ENCODE measurements at places on chromosomes 12 and 14.

DNA sequence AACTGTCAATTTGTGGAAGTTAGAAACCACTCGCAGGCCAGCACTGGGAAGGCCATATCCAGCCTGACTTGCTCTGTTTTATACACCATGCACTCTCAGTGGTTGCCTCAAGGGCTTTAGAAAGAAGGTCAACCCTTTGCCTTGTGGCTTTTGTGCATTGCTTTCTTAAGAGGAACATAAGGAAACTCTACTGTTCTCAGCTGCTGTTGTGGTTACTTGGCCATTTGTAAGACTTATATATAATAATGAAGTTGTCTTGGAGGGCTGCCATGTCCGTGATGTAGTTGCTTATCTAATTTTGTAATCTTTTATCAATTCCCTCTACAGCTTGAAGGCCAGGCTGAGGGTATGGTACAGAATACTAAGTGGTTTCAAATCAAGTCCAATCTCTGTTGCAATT, 637.8 kb downstream of the DIO2 start:
- no peak for DNase-seq

GRCh38 chr12:86713121-86713520, 456.9 kb upstream of the MGAT4C start:
- DNase-seq, result no peak

GRCh38 chr14:50943261-50943942, 881 bp downstream of the PYGL start:
- peak; percentile 70 for DNase-seq

- DNase-seq, result no peak
These were observed 55.7 kb downstream of the ERC1 start for GRCh38 chr12:1046727-1047126.

GRCh38 chr12:45907955-45908354, 82.4 kb downstream of the SCAF11 start:
- DNase-seq, result no peak

DNA sequence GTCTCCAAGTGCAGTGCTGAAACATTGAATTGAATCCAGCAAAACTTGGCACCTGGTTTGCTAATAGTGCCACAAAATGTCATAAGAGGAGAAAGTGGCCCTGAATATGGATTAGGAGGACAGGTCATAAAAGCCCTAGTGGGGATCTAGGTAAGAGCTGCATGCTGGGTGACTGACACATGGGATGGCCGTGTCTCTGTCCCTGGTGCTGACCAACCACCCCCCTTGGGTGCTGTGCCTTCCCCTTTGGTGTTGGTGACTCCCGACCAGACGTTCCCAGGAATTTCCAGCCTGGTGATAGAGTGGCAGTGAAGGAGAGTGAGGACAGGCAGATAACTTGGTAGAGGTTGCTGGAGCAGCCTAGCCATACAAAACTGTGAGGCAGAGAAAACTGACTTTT, 142.8 kb downstream of the VRK1 start:
- peak; percentile 31 for DNase-seq

GRCh38 chr14:74290415-74290814, 12.3 kb downstream of the ABCD4 start:
- peak; percentile 20 for DNase-seq

- DNase-seq, result no peak
These were observed 636.3 kb downstream of the DIO2 start for GRCh38 chr14:79575032-79575431.

- DNase-seq, result peak; percentile 69
These were observed 1264.0 kb downstream of the TMEM121 start for GRCh38 chr14:106790189-106791036.

- DNase-seq, result no peak
These were observed 93.9 kb upstream of the ZDHHC17 start for GRCh38 chr12:76669981-76670380.

DNA sequence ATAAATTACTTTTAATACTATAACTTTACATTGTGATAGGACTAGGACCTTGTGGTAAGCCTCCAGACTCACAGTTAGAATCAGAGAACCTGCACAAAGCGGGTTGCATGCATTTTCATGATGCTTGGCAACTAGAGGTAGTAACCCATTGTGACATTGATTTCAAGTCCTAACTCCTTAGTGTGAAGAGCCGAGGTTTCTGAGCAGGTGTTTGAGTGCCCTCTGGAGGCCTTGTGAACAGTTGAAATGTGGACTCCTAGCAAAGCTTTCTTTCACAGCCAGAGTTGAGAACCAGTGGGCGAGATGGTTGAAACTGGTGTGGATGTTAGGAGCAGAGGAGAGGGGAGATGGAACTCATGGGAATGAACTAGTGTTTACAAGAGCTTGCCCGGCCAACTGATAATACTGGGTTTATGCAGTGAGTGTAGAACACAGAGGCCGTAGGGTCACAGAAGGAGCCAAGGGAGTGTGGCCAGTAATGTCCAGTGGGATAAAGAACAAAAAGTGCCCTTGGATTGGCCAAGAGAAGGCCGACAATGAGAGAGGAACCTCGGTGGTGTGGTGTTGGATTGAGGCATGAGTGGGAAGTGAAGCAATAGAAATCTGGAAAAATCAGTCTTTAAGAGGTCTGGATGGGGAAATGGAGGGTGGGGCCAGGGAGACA, 10.9 kb downstream of the ZNF664 start:
- peak; percentile 75 for DNase-seq

- DNase-seq, result peak; percentile 38
These were observed 87.4 kb upstream of the PKP2 start for GRCh38 chr12:32983968-32984367.

DNA sequence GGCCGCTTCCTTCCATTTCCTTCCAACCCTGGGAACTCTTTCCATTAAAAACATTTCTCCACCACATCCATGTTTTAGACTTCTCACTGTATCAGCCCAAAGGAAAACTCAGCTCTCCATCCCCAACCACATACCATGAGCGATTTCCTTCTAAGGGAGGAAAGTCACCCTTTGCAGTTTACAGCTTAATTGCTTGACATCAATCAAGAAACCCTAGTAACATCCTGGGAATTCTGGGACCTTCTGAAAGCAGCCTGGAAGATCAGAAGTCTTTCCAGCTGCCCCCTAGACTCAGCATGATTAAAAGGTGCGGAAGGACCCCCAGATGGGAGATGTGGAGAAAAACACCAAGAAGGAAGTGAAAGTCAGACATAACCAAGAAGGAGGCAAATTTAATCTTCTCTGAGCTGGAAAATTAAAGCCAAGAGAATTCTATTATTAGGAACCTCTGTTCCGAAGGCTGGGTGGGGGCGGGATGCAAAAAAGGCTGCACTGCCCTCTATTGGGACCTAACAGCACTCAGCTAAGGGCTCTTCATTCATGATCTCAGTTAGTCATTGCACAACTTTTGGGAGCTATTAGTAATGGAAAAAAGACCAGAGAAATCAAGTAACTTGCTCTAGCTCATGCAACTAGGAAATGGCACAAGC, 73.3 kb upstream of the PLXNC1 start:
- DNase-seq, result peak; percentile 86

GRCh38 chr14:90553921-90554336, 157.1 kb downstream of the CALM1 start:
- no peak for DNase-seq

DNA sequence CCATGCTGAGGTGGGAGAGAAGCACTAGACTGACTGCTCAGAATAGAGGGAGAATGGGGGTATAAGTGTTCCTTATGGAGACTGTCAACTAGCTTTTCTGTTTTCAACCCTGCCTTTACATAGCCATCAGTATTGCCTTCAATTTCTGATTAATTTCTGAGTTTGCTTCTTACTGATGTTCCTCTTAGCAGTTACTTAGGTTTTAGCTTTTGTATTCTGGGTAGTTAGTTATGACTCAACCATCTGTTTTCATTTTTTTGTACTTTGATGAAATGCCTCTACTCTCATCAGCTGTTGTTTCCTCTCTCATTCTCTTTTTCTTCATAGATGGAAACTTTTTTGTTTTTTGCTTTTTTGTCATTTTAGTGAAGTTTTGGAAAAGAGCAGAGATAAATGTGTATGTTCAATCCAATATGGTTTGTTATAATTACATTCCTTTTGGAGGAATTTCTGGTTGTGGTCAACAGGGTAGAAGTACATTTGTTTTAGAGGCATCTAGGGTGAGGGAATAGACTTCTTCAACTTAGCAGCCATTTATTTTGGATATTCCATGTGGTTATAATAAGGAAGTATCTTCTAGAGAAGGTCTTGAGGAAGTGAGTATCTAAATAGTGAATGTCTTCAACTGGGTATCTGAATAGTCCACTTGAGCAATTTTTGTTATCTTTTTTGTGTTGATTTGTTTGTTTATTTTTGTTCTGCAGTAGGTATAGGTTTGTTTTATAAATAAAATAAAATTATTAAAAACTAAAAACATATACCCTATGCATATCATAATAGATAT, 29.6 kb downstream of the PMCH start:
- no peak for DNase-seq

- no peak for DNase-seq
These were observed 3.2 kb upstream of the OR4K5 start for GRCh38 chr14:19917243-19917642.

DNA sequence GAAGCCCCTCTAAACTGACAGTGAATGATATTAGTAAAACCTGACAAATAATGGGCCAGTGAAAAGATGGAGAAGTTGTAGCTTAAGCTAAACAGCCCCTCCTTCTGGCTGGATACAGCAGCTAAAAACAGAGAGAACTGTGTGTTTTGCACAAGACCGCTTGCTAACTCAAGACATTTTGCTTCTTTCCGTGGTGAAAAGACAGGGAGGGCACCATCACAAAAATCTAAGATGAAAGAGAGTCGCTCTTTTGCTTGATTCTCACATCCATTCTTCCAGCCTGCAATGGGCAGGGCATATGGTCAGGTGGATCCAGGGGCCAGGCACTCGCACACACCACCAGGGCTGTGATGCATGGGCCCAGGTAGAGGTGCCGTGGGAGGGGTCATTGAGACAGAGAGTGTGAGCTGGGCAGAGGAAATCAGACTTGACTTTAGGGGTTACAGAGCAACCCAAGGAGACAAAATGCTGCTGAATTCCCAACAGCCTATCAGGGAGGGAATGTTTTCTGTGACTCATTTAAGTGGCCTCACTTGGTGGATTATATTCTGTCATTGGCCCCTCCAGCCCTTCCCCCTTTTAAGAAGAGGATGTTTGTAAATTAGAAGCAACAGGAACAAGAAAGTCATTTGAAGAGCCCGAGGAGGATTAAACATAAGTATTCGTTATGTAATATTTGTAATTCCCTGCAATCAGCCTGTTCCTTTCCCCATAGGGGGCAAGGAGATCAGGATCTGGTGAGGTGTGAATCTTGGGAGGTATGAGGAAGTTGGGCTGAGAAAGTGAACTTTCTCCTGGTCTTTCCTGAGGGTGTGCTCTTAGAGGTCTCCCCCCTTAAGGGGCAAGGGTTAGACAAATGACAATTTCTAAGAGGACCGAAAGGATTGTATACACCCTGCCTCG, 12.3 kb downstream of the EMP1 start:
- peak; percentile 49 for DNase-seq

DNA sequence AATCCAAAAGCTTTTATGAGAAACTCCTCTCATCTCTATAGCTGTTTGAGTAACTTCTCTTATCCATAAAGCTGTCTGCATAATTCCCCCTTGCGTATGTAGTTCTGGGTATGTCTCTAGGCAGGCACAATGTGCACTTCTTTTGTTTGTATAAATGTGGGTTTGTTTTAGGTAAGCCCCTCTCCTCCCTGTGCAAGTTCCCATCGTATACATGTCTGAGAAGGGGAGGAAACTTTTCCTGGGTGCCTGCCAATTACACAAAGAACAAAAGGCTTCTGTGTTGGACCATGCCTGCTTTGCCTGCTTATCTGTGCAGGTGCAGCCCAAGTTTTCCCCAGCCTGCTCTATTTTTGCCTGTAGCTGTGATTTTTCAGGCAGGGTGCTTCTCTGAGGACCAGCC, 96.7 kb downstream of the CCER1 start:
- peak; percentile 8 for DNase-seq

DNA sequence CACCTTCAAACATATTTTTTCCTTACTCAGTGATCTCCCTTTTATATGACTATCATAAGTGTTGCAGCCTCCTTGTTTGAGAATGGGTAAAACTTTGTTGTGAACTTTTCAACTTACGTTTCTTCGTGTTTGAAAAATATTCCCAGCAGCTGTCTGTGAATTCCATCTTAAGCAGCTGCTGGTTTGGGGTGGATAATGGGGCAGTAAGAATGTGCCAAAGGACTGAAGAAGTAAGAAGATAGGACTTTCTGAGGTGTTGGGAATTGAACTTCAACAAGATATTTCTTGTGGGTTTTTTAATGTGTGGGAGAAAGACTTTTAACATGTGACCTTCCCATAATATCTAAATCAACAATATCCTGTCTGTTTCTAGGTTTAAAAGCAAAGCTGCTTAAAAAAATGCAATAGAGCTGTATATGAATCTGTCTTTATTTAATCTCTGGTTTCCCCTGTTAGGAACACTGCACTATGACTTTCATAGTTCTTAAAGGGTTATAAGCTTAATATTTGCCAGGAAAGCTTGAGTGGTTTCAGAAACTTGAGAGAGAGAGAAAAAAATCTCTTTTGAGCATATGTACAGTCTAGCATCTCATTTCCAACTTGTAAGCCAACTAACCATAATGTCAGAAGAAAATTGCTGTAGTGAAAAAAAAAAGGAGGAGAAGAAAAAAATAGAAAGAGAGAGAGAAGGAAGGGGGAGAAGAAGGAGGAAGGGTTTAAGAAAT, 1659.2 kb upstream of the FLRT2 start:
- DNase-seq, result no peak

- peak; percentile 55 for DNase-seq
These were observed 304.1 kb upstream of the SSTR1 start for GRCh38 chr14:37903343-37904191.

DNA sequence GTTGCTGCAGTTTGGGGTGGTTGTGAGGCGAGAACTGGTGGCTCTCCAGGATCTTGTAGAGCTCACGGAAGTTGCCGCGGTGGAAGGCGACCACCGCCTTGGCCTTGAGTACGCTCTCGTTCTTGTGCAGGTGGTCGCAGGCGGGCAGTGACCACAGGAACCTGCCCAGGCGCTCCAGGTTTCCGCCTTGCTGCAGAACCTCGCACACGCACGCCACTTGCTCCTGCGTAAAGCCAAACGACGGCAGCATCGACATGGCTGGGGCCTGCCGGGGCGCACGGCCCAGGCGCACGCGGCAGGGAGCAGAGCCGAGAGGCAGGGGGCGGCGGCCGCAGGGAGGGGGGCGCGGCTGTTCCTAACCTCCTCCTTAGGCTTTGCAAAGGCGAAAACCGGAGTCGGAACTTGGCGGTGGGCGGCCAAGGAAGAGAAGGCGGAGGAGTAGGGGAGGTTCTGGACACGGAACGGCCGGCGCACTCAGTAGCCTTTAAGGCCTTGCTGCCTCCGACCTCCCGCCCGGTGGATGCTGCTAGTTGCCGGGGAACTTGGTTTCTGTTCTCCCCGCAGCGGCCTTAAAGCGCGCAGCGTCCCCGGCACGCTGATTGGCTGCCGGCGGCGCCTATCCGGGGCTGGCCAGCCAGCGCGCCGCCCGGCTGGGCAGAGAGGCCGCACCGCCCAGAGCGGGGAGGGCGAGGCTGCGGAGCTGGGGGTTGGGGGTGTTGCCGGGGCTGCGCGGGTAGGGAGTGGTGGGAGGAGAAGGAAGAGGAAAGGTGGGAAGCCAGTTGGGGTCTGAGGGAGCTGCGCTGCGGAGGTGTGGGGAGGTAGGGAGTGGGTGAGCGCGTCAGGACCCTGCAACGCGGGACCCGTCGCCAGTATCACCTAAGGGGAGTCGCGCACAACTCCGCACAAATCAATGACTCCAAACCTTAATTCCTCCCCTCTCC, at the start of gene SIX1:
TSS of gene SIX1 (minus strand) at position 544 of the 941 bp plus-strand sequence. CDS start at position 256, 288 bp downstream.
- peak; percentile 83 for DNase-seq
